ENCODE measurements at places on chromosomes 5 and 9. TPM values are rescaled to one million over a fixed set of nuclear protein-coding genes. Genes with fewer than 3 reads are reported as not detected.

Gene ENTREP1
- total RNA-seq, result 2.7 TPM

Gene GNG10
- 96.2 TPM for total RNA-seq

Gene PTPRD
- 1.9 TPM for total RNA-seq

Gene PCDHA9
- not detected for total RNA-seq

Gene ORM2
- not detected for total RNA-seq

Gene GABBR2
- total RNA-seq, result 0.29 TPM

Gene SEC61B
- total RNA-seq, result 178 TPM

Gene PCDH12
- total RNA-seq, result not detected

Gene FAXDC2
- total RNA-seq, result 13.7 TPM

Gene SLCO6A1
- total RNA-seq, result not detected

Gene SPINK13
- 0.50 TPM for total RNA-seq

Gene RECK
- total RNA-seq, result 10.0 TPM

Gene CCNH
- total RNA-seq, result 146 TPM

Gene DAB2
- 221 TPM for total RNA-seq

Gene RASGEF1C
- 0.13 TPM for total RNA-seq

Gene EIF4E1B
- not detected for total RNA-seq

Gene PITX1
- total RNA-seq, result 0.11 TPM

Gene ANKDD1B
- 0.69 TPM for total RNA-seq

Gene SHOC1
- 0.37 TPM for total RNA-seq

Gene ADAMTS2
- not detected for total RNA-seq

Gene LHX6
- total RNA-seq, result 2.4 TPM

Gene EPB41L4A
- total RNA-seq, result 0.42 TPM

Gene CEP72
- total RNA-seq, result 8.9 TPM

Gene OBP2B
- total RNA-seq, result not detected

Gene PRR16
- 1.5 TPM for total RNA-seq

Gene GABRB2
- not detected for total RNA-seq

Gene EEIG1
- 31.1 TPM for total RNA-seq

Gene GDF9
- 0.13 TPM for total RNA-seq

Gene FGD3
- 0.08 TPM for total RNA-seq

Gene CDH6
- total RNA-seq, result not detected

Gene LCN12
- total RNA-seq, result not detected

Gene HARS1
- total RNA-seq, result 67.8 TPM

Gene NEURL1B
- total RNA-seq, result 0.11 TPM

Gene RNF183
- not detected for total RNA-seq

Gene ANGPTL2
- 1.2 TPM for total RNA-seq

Gene TMOD1
- 3.0 TPM for total RNA-seq

Gene AK8
- total RNA-seq, result 0.21 TPM

Gene OLFM1
- 49.3 TPM for total RNA-seq

Gene NEUROG1
- total RNA-seq, result not detected

Gene GABRA1
- total RNA-seq, result not detected

Gene LHX3
- total RNA-seq, result not detected

Gene HTR4
- total RNA-seq, result not detected

Gene PCDHA1
- total RNA-seq, result 0.48 TPM

Gene DIRAS2
- not detected for total RNA-seq

Gene IL13
- not detected for total RNA-seq

Gene HTR1A
- total RNA-seq, result not detected

Gene SSBP2
- total RNA-seq, result 4.0 TPM

Gene NME5
- total RNA-seq, result 8.3 TPM

Gene STPG3
- not detected for total RNA-seq

Gene CNTFR
- 1.1 TPM for total RNA-seq

Gene SLC6A7
- total RNA-seq, result not detected

Gene SRD5A1
- total RNA-seq, result 31.7 TPM

Gene KDM4C
- 12.3 TPM for total RNA-seq

Gene TLX3
- total RNA-seq, result not detected

Gene SYNPO
- not detected for total RNA-seq

All from SK-MEL-5 (cell line).